AG09319 (cell line): ENCODE measurements at places on chromosomes 12 and 14.

DNA sequence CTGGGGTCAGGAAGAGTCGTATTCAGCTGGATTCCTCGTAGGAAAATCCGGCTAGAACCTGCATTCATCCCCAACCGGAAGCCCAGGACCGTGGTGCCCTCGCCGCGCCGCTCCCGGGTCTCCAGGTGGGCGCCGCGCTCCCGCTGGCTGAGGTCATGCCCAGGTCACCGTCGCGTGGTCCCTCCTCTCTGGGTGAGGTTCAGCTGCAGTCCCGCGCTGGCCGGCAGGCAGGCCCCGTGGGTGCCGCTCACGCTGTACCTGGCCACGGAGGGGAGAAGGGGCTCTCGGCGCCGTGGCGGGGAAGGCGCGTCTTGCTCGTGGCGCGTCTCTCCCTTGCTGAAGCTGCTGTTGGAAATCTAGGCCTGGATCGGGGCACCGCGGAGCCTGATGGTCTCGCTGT is 44.5 kb downstream of the LRTM2 start:
- DNase-seq: no peak

- no peak for DNase-seq
Measured at GRCh38 chr14:50801706-50802105, 29.3 kb downstream of the NIN start.

DNA sequence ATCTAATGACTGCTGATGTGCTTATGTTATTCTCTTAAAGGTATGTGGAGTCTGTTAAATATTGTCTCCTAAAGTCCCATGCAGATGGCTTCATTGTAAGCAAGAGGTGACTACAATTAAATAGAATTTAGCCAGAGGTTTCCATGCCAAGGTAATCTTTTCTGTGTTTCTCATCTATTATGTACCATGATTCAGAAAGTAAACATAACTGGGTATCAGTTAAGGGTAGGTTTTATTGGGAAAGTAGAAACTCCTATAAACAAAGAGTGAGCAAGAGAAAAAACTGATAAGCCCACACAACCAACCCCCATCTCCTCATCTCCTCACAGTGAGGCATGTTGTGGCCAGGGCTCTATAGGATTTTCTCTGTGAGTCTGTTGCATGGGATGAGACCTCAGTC is 611.7 kb downstream of the SNAPC1 start:
- DNase-seq: no peak

- DNase-seq: no peak
Measured at GRCh38 chr12:13559318-13559978, 362.9 kb downstream of the EMP1 start.

DNA sequence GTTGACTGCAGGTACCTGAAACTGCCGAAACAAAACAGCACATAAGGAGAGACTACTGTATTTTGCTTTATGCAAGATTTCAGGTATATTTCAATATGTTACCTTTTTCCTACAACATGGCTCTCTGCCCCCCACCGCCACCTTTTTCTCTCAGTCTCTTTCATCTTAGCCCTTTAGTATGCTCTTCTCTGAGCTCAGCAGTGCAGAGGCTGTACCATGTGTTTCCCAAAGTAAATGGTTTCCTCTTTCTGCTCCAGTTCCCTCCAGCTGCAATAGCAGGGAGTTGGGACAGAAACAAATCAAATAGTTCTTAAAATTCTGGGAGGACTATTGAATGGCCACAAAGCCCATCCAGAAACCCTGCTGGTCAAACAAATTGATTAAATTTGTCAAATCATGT is 4.3 kb downstream of the AMN1 start:
- no peak for DNase-seq

DNA sequence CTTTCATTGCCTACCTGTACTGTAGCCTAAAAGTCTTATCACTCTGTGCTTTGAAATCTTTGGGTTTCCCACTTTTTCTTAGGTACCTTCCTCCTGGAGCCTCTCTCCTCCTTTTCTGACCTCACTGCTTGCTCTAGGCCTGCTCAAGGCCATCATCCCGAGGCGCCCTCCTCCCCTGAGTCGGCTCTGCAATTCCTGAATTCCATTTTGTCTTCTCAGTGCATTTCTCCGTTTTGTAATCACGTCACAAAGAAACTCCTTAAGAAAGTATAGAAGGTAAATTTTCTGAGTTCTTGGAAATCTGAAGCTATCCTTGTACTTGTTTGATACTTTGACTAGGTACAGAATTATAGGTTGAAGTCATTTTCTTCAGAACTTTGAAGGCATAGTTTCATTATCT is 25.2 kb downstream of the ZC3H14 start:
- DNase-seq: no peak

DNA sequence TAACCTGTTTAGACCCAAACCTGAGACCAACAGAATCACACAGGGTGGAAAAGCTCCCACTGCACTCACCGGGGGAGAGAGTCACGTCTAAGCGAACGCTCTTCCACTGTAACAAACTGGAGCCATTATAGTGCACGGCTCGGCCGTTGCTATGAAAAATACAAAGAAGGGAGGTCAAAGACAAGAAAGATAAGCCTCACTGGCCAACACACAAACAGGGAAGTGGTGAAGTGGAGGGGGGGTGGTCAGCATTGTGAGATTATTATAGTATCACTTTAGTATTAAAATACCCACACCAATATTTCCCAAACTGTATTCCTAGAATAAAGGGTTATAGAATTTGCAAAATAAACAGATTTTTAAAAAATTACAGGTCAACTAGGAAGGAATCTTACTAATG is 90.9 kb downstream of the TRAFD1 start:
- DNase-seq: no peak

DNA sequence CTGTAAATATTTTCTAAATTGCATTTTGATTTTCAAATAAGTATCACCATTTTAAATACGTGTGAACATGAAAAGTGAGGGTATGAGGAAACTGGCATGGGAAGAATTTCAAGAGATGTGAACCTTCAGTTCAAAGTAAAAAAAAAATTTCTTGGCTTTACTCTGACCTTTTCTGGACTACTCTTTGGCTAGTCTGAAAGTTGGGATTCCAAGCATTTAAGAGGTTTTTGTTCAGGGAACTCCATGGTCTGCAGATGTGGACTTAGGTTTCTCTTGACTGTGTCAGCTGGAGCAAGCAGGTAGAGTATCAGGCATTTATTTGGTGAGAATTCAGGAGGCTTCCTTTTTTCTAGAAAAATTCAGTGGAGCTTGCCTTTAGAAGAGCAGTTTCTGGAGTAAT is 311.6 kb downstream of the LRIG3 start:
- DNase-seq: peak; percentile 4

DNA sequence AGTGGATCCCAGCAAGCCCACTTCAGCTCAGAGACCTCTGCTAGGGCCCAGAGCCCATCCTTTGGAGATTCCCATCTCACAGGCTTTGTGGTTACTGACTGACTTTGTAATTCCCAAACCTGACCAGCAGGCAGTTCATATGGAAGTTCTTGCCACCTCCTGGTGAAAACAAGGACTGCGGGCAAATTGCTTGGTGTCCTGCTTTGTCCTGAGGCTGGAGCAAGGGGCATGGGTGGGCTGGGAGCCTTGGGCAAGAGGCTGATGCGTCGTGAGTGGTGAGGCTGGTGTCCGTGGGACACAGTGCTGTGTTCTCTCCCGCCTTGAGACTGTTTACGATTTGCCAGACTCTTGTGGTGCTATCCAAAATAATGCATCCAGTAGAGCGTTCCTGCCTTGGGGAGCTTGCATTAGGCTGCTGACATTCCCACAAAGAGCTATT is 91.0 kb downstream of the LRRC74A start:
- no peak for DNase-seq

DNA sequence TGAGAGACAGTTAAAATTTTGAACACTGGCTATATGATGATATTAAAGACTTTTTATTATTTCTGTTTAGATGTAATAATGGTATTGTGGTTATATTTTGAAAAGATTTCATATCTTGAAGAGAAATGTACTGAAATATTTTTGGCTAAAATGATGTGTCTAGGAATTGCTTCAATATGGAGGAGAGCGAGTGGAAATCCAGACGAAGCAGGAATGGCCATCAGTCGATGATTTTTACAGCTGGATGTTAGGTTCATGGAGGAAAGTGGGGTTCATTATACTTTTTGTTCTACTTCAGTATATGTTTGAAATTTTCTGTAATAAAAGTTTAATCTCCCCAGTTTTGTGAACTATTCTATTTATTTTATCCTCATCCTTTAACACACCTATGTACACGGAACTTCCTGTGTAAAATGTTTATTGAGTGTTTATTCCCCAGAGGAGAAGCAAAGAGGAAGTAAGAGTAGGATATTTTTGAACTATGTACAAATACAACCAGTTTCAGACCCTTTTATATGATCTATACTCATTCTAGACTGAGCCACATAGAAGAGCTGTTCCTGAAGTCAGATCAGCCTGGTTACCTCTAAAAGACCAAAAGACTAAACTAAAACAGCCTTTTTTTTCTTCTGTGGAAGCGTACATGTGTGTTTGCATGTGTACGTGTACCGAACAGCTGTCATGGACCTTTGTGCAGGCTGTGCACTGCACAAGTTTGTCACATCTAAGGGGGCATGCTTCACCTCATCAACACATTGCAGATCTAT is 211.0 kb upstream of the NUDT4 start:
- no peak for DNase-seq

GRCh38 chr12:123614531-123614930 is 12.6 kb downstream of the DDX55 start:
- peak; percentile 44 for DNase-seq

DNA sequence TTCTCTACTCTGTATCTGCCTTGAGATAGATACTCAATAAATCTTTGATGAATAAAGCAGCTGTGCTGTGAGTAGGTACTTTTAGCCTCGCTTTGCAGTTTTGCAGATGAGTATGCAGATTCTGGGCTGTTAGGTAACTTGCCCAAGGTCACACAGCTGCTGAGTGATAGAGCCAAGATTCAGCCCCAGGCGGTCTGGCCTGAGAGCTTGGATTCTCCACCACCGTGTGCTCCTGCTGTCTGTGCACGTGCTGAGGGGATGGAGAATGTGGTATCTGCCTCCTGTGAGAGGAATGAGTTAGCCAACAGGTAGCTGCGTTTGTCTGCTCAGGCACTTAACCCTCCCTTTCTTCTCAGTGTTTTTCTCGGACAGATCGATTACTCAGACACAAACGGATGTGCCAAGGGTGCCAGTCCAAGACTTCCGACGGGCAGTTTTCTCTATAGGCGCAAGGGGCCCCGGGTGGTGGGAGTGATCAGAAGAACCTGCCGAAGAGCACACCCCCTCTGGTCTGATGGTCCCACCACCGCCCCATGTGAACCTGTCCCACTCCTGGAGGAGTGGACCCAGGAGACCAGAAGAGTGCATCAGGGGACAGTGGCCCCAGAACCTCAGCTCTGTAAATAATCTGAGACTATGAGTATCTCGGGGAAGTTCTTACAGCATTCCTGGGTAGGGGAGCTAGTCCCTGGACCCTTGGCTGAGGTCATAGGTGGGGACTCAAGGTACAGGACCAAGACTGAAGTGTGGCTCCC is 6.6 kb upstream of the CSAD start:
- DNase-seq: no peak

- no peak for DNase-seq
Measured at GRCh38 chr14:92690171-92691011, 58.0 kb downstream of the LGMN start.

DNA sequence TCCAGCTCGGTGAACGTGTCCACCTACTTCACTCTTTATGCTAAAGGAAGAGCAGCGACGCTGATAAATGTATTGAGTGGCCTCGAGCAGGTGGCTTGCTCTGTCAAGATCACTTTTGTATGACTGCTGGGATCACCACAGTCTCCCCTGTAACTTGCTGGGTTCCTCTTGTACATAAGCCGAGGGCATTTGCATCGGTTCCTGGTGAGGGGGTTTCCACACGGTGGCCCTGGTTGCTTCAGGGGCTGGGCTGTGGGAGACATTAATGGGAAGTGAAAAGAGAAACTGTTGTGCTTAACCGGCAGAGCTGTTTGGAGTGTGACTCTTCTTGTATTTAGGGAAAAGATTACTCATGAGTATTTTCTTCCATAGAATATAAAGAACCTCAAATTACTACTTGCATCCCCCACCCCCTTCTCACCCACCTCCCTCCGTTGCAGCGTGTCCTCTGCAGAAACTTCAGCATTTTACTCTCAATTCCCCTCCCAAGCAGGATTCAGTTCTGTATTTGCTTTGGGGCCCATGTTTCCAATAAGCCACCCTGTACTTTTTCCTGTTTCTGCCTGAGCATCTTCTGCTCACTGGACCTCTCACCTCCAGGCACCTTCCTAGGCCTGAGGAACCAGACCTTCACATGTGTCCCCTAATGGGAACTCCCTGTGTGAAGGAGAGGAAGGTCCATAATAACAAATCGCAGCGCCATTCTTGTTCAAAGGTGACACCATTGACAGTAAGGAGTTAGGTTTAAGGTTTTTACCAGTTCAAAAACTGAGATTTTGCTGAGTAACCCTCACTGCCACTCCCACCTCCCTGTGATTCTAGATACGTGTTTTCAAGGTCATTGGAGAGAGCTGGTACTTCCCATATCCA is 187.0 kb downstream of the ETV6 start:
- DNase-seq: no peak
